ENCODE measurements at places on chromosomes 2 and 18.

- no peak for DNase-seq
Observed at GRCh38 chr2:187403568-187404260, 44.3 kb downstream of the CALCRL start.

GRCh38 chr2:224849264-224849663 lies 133.1 kb upstream of the CCDC195 start:
- no peak for DNase-seq

DNA sequence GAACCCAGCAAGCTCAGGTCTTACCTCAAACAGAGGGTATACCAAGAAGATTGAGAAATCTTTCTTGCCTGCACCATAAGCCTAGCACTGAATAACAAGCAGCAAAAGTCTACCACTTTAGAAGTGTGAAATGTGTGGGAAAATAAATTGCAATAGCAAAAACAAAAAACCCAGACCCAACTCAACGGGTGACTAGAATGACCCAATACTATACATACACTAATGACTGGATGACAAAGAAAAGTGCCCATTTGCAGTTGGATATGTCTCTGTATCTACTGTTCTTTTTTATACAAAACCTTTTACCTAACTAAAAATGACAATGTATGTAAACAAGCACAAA lies 950.6 kb downstream of the TRIB2 start:
- DNase-seq = no peak

DNA sequence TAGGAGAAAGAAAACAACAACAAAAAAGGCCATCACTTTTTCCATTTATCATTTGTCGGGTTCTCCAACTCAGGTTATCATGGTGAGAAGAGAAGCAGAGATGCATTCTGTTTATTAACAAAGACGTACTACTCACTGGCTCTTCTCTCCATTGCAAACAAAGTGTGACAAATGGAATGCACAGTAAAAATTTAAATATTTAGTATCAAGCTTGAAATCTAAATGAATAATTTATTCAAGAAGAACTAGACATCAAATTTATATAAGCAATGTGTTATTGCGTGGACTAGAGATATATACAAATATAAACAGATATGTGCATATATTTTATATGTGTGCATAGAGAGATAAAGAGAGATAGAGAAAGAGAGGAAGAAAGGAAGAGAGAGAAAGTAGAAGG lies 236.5 kb downstream of the DSEL start:
- no peak for DNase-seq

DNA sequence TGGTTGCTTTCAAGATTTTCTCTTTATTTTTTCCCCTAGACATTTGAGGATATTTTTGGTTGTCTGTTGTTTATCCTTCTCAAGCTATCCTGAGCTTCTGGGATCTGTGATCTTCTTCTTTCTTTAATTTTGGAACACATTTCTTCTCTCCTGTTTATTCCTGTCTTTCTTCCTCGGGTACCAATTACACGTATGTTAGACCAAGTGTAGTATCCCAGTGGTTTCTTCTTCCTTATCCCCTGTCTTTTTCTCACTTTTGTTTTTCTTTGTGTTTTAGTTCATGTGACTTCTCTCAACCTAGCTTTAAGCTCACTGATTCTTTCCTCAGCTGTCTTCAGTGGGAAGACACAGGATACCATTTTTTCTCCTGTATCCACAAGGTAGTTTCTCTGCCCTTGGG lies 120.0 kb downstream of the GALR1 start:
- DNase-seq = no peak

DNA sequence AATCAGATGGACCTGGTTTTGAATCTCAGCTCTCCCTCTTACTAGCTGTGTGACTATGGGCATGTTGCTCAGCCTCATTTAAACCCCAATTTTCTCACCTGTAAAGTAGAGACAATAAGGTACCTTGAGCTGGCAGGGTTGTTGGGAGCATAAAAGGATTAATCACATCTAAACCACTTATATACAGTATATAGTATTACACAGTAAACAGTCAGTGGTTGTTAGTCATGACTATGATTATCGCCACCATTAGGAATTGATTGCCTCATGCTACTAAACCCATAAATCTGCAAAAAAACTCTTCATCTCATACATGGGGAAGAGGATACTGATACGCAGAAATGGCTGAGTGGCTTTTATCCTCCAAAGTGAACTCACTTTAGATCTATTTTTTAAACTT lies 65.8 kb downstream of the INO80D start:
- no peak for DNase-seq

DNA sequence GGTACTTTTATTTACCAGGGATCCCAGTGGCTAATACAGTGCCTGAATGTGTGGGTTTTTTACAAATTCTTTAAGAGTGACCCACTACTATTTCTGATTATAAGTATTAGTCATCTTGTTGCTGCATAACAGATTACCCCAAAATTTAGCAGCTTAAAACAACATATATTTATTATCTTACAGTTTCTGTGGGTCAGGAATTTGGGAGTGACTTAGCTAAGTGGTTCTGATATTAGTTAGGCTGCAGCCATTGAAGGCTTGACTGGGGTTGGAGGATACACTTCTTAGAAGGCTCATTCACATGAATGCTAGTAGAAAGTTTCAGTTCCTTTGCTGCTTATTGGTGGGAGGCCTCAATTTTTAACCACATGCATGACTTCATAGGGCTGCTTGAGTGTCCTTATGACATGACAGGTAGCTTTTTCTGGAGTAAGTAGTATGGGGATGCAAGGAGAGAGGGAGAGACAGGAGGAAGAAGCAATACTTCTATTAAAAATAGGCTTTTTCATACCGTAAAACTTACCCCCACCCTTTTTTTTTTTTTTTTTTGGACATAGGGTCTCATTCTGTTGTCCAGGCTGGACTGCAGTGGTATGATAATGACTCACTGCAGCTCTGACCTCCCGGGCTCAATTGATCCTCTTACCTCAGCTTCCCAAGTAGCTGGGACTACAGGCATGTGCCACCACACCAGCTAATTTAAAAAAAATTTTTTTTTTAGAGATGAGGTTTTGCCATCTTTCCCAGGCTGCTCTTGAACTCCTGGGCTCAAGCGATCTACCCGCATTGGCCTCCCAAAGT lies 13.3 kb upstream of the POLE4 start:
- no peak for DNase-seq
